ENCODE measurements at places on chromosomes 11 and 22.
A peak's percentile ranks its signal among the peaks of the same experiment; 100 is the strongest.

DNA sequence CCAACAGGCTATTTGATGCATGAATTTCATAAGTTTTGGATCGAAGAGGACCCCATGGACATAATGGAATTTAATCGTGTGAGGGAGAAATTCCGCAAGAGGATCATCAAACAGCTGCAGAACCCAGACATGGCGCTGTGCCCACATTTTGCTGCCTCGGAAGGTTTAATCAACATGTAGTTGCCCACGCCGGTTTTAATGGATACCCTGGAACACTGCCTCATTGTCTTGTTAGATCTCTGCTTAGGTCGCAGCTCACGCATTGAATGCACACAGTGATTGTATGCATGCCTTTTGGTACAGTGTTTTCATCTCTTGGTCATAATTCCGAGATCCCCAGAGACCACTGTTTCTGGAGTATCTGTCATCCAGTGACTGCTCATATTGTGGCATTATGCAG lies 46.8 kb downstream of the SLN start:
- no peak for DNase-seq

DNA sequence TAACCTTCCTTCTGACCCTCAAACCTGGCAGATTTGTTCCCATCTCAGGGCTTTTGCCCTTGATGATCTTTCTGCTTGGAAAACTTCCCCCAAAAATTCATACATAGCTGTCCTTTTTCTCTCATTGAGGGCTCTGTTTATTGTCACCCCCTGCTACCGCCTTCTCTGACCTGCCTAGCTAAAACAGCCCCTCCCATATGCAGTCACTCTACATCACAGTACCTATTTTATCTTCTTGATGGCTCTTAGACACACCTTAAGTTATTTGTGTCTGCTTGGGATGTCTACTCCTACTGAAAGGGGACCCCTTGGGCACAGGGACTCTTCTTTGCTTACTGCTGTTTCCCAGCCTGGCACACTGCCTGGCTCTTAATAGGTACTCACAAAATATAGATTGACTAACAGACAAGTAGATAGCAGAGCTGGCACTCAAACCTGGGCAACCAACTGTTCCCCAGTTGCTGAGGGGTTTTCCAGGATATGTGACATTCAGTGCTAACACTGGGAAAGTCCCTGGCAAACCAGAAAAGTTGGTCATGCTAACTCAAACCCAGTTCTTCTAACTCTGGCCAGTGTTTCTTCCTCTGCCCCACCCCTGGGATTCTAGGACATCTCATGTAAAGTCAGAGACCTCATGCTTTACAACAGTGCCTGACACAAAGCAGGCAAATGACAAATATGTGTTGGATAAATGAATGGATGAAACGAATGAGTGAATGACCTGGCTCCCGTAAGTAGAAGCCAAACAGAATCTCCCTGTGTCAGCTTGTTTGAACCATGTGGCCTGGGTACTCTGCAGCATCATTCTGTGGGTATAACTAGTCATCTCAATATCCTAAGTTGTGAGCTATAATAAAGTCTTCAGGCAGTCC lies 19.8 kb upstream of the FJX1 start:
- DNase-seq, result no peak

DNA sequence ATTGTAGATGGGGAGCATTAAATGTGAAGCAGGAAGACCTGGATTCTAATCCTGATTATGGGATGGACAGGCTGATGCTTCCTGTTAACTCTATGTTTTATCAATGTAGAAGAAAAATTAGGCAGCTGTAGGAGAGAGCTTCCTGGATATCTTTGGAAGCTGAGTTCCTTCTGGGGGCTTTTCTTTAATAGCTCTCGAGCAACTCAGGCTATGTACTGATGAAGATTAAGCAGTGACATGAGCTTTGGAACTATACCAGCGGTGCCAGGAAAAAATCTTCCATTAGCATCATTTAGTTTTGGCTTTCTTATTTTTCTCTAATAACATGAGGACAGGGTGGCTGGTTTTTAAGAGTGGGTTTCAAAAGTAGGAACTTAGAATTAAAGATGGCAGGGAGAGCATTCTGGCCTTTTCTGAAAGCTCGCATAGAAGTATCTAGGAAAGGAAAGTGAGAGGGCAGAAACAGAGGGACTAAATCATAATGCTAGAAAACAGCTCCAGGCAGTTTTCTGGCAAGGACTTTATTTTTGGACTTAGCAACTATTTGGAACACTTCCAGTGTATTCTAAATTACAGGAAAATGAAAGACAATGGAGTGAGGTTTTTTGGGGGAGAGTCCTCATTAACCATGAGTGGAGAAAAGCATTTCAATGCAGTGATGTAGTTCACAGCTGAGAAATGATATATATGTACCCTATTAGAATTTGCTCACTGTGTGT lies 69.2 kb upstream of the RRM1 start:
- DNase-seq, result no peak

DNA sequence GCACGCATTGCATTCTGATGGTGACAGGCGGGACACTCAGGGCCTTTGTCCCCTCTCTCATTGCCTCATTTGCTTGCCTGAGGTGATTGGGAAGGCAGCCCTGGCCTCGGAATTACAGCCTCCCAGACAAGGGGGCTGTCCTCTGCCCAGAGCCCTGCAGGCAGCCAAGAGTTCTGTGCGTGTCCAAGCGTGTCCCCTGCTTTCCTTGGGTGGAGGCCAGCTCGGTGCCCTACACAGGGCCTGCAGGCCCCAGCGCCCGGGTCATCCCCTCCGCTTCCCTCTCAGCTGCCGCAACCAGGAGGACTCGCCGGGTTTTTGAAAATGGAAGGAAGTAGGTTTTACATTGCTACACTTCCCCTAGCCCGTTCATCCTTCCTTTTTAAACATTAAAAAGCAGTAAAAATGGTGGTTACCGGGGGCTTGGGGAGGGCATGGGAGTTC lies 1.9 kb downstream of the GRAMD4 start:
- no peak for DNase-seq

DNA sequence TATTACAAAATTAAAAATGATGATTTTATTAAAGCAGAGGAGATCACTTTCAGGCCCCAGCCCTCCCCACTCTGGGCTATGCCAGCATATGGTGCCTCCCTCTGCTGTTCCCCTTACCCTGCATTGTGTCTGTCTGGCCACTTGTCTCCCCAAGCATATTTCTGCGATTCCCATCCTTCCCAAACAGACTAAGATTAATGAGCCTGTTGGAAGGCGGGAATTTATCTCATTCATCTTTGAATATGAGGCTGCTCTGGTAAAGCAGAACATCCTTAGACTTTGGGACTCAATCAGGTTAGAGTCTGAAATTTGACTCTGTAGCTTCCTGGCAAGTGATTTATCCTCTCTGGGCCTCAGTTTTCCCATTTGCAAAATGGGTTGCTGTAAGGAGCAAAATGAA lies 25.7 kb downstream of the AMPD3 start:
- no peak for DNase-seq

DNA sequence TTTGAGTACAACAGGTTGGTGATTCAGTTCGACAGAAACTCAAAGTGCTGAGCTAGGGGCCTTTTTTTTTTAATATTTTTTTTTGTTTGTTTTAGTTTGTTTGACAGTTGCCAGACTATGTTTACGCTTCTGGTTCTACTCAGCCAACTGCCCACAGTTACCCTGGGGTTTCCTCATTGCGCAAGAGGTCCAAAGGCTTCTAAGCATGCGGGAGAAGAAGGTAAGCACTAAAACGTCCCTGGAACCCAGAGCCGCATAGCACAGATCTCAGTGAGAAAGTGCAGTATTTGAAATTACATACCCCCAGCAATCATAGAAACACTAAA lies 649 bp downstream of the PRRG4 start:
- no peak for DNase-seq

- peak; percentile 30 for DNase-seq
Measured at GRCh38 chr11:79493555-79494171, 52.8 kb upstream of the TENM4 start.

- peak; percentile 48 for DNase-seq
Measured at GRCh38 chr11:64060861-64061444, 25.2 kb downstream of the FLRT1 start.

DNA sequence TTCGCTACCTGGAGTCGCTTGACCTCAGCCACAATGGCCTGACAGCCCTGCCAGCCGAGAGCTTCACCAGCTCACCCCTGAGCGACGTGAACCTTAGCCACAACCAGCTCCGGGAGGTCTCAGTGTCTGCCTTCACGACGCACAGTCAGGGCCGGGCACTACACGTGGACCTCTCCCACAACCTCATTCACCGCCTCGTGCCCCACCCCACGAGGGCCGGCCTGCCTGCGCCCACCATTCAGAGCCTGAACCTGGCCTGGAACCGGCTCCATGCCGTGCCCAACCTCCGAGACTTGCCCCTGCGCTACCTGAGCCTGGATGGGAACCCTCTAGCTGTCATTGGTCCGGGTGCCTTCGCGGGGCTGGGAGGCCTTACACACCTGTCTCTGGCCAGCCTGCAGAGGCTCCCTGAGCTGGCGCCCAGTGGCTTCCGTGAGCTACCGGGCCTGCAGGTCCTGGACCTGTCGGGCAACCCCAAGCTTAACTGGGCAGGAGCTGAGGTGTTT lies 12.8 kb downstream of the TSKU start:
- no peak for DNase-seq

- no peak for DNase-seq
Measured at GRCh38 chr11:27350511-27350910, 12.5 kb downstream of the CCDC34 start.

DNA sequence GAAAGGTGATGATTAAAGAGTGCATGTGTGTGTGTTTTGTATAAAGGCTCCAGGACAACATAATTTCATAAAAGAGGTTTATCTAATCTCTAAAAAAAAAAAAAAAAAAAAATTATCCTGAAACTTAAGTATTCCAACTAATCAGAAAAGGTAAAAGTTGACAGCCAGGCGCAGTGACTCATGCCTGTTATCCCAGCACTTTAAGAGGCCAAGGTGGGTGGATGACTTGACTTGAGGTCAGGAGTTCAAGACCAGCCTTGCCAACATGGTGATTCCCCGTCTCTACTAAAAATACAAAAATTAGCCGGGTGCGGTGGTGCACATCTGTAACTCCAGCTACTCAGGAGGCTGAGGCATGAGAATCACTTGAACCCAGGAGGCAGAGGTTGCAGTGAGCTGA lies 632.7 kb upstream of the CHORDC1 start:
- DNase-seq, result no peak
